NCI-H2081 (cell line): ENCODE measurements at places on chromosomes 3 and 15.

- no peak for DNase-seq
These were observed 51.5 kb upstream of the MYZAP start for GRCh38 chr15:57540211-57540610.

GRCh38 chr15:77017091-77017660 is 22.2 kb downstream of the PSTPIP1 start:
- DNase-seq: no peak

GRCh38 chr15:79451361-79451999 is 19.3 kb downstream of the MINAR1 start:
- no peak for DNase-seq

DNA sequence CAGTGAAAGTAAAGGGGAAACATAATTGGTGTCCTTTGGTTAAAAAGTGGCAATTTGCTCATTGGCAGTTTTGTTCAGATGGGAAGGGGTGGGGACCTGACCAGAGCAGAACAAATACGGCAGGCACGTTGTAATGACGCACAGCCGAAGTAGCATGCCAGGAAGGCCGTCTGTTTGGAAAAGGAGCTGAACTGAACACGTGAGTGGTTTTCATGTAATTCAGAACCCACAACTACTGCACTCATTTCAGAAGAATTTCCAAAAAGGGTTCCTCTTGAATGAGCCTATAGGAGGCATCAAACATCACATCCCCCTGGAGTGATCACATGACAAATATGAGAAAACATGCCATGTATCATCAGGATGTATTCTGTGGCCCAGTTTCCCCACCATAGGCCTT is 42.9 kb upstream of the LMCD1 start:
- no peak for DNase-seq

DNA sequence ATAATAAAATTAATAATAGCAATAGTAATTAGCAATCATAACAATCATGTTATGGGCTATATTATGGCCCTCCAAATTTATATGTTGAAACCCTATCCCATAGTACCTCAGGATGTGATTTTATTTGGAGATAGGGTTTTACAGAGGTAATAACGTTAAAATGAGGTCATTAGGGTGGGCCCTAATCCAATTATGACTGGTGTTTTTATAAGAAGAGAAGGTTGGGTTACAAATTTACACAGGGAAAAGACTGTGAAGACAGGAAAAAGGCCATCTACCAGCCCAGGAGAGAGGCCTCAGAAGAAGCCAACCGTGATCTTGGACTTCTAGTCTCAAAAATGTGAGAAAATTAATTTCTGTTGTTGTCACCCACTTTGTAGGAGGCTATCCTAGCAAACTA is 353.1 kb downstream of the CHL1 start:
- no peak for DNase-seq

GRCh38 chr3:129614927-129615363 is 8.5 kb upstream of the PLXND1 start:
- DNase-seq: no peak

DNA sequence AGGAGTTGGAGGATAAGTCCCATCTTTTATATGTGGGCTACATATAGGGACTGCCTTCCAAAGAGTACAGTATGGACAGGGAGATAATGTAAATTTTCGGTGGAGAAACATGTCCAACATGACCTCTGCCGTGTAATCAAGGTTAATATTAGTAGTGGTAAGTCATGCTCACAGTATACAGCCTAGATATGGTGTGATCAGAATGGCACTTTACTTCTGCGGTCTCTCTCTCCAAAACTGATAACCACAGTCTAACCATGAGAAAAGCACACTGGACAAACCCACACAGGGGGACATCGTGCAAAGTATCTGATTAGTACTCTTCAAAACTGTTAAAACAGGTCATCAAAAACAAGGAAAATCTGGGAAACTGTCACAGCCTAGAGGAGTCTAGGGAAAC is 66.6 kb upstream of the PLCL2 start:
- DNase-seq: no peak

- DNase-seq: no peak
These were observed 203.4 kb downstream of the FOXP1 start for GRCh38 chr3:71380096-71380495.

DNA sequence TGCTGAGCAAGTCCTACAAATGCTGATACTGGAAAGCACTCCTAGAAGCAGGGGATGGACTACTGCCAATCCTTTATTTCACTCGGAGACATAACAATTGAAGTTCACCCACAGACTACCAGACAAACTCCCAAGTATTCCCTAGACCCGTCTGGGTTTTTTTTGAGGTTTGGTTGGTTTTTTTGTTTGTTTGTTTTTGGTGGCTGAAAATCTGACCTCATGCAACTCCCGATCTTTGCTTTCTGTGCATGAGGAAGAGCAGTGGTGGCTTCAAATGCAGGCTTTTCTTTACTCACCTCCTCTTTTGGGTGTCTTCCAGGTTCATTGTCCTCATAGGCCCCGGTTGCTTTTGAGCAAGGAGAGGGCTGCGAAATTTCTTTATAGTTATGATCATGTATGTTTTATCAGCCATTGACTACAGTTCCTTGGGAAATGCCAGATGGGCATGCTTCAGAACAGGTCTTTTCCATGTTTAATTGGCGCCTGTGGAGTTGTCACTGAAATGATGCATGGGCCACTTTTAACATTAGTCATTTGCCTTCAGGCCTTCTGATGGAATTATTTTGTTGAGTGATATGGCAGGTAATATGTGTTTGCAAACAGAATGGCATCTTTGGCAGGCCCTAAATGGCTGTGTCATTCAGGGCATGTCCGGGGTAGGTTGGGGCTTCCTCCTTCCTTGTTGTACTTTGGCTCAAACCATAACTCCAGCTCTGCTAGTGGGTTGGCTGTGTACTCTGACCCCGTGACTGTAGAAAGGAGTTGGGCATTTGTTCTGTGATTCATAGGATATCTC is 81.3 kb upstream of the ZBED2 start:
- peak; percentile 41 for DNase-seq

- no peak for DNase-seq
These were observed 1.1 kb downstream of the WDR72 start for GRCh38 chr15:53758412-53758811.

GRCh38 chr3:120072867-120073525 is 21.3 kb downstream of the GSK3B start:
- no peak for DNase-seq

DNA sequence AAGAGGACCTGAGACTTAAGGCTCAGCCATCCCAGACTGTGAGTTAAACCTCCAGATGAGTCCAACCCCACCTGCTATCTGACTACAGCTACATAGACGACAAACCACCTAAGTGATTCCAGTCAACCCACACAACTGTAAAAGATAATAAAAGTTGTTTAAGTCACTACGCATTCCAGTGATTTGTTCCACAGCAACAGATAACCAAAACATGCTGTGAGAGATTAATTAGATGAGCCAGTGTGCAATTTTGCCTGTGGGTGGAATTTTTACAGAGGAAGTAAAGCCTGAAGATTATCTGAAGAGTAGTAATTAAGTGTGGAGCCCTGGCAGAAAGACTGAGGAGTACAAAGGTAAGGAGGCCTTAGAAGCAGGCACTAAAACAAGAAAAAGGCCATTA is 5.4 kb downstream of the BTBD1 start:
- DNase-seq: no peak

GRCh38 chr15:57565311-57565710 is 26.4 kb upstream of the MYZAP start:
- DNase-seq: no peak

GRCh38 chr3:54357301-54357700 is 234.9 kb downstream of the CACNA2D3 start:
- no peak for DNase-seq

GRCh38 chr15:99135194-99135593 is 30.3 kb downstream of the SYNM start:
- no peak for DNase-seq

DNA sequence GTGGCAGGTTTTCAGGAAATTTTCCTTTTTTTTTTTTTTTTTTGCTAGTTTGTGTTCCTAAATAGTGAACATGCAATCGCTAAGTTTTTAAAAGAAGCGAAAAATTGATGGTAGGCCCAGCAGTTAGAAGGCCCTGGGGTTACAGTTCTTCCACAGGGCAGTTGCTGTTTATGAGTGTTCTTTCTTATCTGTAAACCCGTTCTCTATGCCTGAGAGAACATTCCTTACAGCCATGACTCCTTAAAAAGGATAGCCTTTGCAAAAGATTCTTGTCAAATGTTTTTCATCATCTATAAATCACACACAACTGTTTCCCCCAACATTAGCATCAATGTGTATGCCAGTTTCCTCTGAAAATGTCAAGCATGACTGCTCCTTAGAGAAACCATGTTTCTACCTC is 23.8 kb upstream of the MYZAP start:
- no peak for DNase-seq

DNA sequence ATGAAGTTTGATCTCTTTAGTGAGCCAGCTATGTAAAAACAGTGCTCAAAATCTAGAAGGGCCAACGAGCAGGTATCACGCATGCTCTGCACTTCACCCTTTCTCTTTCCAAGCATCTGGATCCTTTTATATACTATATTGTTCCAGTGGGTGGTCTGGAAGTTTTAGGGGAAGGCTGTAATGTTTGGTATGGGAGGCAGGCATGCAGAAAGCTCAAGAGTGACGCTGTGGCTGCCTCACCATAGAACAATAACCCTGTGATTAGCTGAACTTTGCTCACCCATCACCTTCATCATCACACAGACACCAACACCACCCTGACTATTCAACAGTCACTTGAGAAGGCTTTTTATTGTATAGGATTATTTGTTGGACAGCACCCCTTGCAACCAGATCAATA is 81.6 kb downstream of the FBN1 start:
- no peak for DNase-seq

GRCh38 chr15:38864827-38865581 is 300.4 kb upstream of the RASGRP1 start:
- DNase-seq: no peak

GRCh38 chr15:100671858-100672543 is 69.6 kb downstream of the ASB7 start:
- DNase-seq: no peak

DNA sequence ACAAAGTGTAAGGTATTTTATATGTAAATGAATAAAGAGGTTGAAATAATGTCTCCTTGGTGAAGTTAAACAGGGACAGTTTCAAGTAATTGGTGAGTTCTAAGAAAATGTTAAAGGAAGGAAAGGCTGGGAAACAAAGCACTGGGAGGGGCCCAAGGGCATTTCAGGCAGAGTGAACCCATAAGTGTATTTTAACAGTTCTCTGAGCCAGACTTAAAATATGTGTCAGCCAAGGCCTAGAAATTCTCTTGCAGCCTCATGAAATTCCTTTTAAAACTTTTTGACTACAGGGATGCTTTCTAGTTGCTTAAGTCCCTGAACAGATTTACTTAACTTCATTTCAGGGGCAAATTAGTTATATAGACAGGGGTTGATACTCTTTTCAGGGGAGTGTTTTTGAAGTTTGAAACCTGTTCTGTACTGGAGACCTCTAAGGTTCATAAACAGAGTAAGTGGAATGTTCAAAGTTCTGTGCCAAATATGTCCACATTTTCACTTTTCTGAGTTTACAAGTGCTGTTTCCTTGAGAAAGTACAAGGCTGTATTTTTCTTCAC is 77.6 kb downstream of the GALK2 start:
- DNase-seq: no peak

GRCh38 chr15:75989045-75989444 is 23.2 kb downstream of the NRG4 start:
- no peak for DNase-seq

- peak; percentile 78 for DNase-seq
These were observed 368.0 kb upstream of the AGTR1 start for GRCh38 chr3:148329481-148330235.

- DNase-seq: no peak
These were observed 7.3 kb downstream of the ILDR1 start for GRCh38 chr3:122014741-122015140.

GRCh38 chr3:150341891-150342290 is 66.2 kb upstream of the TSC22D2 start:
- no peak for DNase-seq

- no peak for DNase-seq
These were observed 167.6 kb upstream of the ST8SIA2 start for GRCh38 chr15:92226020-92226612.

DNA sequence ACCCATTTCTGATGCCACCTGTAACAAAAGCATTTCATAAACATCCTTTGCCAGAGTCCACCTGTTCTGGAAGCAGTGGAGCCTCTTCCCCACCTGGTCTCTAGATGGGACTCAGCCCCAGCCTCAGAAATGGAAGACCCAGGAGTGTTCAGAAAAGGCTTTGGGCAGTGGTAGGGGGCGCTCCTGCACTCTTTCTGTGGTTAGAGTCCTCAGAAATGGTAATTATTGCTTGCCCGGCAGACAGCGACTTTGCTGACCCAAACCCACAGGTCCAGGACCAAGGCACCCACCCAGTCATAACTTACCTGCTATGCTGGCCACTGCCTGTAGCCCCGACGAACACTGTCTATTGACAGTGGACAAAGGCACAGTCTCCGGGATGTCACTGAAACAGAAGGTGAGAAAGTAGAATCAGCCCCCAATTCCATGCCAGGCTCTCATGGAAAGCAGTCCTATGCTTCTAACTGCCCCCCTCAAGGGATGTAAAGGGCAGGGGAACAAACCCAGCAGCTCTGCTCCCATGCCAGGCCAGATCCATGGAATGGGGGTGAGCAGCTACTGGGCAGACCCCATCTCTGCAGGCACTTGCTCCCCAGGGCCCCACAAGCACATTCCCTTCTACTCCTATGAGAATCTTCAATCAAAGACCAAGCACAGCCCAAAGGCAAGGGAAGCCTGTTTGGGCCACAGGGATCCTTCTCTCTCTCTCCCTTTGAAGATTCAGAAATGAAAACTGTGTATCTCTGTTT is 5.1 kb downstream of the ACAA1 start:
- DNase-seq: no peak

GRCh38 chr3:20741381-20741780 is 555.4 kb upstream of the SGO1 start:
- DNase-seq: no peak

- no peak for DNase-seq
These were observed 12.6 kb upstream of the FRMD5 start for GRCh38 chr15:44207643-44208042.

GRCh38 chr3:20225769-20226168 is 39.8 kb upstream of the SGO1 start:
- DNase-seq: peak; percentile 62

DNA sequence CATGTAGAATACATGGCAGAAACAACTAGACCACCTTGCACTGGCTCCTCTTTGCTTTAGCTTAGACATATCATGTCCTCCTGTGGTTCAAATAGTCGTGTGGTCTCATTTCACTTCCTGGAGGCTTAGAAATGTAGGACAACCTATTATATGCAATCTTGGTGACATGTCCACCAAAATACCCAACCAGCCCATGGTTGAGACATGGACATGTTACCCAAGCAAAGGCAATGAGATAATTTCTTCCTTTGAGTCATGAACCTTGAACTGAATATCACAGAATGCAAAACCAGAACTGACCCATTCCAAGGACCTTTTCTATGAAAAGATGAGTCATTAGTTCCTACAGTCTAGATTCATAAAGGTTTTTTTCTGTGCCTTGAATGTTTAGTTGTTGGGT is 309.0 kb upstream of the MDFIC2 start:
- DNase-seq: no peak

DNA sequence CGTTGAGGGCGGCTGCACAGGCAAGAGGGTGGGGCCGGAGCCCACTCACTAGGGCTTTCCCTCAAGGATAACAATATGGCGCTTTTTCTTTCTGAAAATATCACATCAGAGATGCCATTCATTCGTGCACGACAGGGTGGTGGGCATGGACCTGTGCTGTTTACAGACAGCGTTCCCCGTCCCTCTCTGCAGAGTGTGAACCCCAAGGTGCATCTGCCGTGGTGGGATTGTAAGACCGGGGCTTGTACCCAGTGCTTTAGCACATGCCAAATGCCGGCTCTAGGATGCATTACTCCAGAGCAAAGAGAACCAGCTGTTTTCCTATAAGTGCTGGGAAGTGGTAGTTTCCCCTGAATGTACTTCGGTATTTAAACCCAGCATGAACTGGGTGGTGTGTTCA is 37.0 kb downstream of the CHDH start:
- DNase-seq: no peak
